ENCODE measurements at places on chromosomes 7 and 10.

- peak; percentile 37 for DNase-seq
Measured at GRCh38 chr10:86523348-86523747, 1.8 kb upstream of the WAPL start.

- DNase-seq: no peak
Measured at GRCh38 chr7:65475734-65476319, 102.2 kb downstream of the ZNF92 start.

DNA sequence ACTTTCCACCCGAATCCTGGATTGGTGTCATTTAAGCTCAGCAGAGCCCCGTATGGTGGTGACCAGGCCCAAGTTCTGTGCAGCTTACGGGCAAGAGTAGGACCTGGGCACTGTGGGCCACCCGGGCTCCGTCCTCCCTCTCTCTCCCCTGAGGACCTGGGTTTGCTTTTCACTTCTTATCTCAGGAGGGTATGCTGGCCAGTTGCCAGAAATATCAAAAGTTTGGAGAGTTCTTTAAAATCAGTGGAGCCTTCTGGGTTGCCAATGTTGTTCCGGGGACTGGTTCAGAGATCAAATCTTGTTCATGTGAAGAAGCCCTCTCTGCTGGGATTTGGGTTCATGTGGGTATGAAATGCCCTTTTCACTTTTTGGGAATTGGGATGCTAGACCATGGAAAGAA, 145.4 kb downstream of the GRK5 start:
- no peak for DNase-seq

GRCh38 chr10:98363220-98363619, 51.8 kb downstream of the PYROXD2 start:
- no peak for DNase-seq

GRCh38 chr10:53700278-53700677, 927.7 kb upstream of the MBL2 start:
- DNase-seq: no peak

GRCh38 chr7:92768501-92769393, 67.6 kb downstream of the CDK6 start:
- DNase-seq: peak; percentile 63

DNA sequence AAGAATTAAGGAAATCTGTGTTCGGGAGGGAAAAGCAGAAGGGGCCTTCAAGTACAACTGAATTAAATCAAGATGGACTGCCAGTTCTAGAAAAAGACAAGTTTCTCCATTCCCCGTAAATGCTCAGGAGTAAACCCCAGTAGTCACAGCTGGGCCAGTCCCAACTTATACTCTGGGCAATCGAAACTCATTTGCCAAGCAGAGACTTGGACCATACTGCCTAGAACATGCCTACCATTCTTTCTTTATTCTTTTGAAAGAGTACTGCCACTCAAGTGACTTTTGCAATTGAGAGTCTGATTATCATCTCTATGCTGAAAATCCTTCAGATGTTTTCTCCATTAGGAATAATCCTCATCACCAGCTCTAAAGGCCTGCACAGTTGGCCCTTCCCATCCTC, 21.4 kb downstream of the RPP30 start:
- no peak for DNase-seq

- no peak for DNase-seq
Measured at GRCh38 chr7:110921595-110922151, 169.3 kb upstream of the LRRN3 start.

DNA sequence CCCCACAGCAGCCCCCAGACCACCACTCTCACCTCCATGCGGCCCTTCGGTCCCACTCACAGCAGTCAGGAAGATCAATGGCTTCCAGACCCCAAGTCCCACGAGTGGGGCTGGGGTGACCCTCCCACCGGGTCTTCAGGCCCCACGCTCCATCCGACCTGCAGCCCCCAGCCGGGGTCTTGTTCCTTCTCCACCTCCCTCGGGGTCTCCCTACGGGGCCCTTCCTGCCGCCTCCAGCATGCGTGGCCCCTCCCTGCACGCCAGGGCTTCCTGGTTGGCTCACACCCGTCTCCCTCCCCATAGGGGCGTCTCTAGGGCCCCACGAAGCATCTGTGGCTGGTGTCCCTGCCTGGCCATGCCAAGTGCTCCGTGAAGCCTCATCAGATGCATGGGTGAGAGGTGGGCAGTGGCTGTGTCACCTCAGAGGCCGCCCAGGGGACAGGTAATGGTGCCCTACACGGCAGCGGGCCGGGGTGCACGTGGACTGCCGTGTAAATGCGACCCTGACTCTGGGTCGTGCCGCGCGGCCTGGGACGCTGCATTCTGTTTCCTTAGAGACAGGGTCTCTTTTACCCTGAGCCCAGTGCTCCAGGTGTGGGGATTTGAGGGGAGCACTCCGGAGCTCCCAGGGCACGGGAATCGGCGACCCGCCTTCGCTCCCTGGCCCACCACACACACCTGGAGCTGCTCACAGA, 19.9 kb downstream of the ADAP1 start:
- no peak for DNase-seq

- DNase-seq: no peak
Measured at GRCh38 chr7:70458745-70459144, 673.2 kb upstream of the GALNT17 start.

DNA sequence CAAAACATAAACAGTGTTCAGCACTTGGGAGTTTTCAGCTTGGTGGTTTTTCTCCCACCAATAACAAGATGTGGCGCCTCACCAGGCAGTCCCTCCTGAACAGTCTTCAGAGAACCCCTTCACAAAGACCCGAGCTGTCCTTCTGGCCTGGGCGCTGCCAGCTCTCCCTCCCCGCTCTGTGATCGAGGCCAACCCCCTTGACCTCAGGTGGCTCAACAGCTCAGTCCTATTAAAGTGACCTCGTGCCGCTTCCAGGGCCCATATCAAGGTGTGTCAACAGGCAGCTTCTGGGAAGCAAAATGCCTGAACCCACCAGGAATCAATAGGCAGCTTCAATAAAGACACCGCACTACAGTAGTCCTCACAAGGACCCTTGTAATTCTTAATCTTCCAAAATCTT, 63.3 kb downstream of the CHST15 start:
- no peak for DNase-seq

DNA sequence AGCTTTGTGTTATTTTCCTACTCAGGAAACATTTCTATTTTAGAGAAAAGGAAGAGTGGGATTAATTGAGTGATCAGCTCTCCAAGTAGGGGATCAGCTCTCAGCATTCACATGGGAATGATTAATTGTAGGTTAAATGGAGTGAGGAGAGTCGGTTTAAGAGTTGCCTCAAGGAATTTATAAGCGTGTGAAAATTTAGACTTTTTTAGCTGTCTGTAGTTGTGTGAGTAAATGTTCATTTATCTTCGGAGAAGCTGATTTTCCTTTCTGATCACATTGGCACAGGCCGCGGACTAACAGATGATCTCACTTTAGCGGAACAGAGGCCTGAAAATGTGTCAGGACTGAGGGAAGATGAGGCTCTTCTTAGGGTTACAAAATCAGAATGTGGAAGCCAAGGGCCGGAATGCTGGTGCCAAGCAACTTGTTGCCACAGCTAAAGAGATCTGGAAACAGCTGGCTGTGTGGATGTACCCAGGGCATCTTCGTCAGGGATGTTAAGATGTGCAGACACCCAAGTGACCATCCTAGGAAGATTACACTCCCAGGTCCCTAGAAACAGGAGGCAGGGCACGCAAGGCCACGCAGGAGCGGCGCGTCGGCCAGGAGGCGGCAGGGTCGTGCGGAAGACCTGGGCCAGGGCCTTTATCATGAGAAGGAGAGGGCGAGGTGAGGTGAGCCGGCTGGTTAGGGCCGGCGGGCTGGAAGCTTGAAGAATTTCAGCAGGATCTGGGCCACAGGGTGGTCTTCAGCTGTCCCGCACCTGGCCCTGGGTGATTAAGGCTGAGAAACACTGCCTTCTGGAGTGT, 35.1 kb upstream of the TTYH3 start:
- DNase-seq: no peak

- no peak for DNase-seq
Measured at GRCh38 chr7:5143106-5143505, 46.9 kb upstream of the WIPI2 start.

- DNase-seq: no peak
Measured at GRCh38 chr10:13223241-13223640, 10.9 kb downstream of the UCMA start.

GRCh38 chr10:72107325-72108003, 19.1 kb upstream of the SPOCK2 start:
- DNase-seq: no peak

- DNase-seq: no peak
Measured at GRCh38 chr7:156795415-156795814, 97.6 kb downstream of the LMBR1 start.

GRCh38 chr7:65239707-65240352, 133.8 kb upstream of the ZNF92 start:
- no peak for DNase-seq

DNA sequence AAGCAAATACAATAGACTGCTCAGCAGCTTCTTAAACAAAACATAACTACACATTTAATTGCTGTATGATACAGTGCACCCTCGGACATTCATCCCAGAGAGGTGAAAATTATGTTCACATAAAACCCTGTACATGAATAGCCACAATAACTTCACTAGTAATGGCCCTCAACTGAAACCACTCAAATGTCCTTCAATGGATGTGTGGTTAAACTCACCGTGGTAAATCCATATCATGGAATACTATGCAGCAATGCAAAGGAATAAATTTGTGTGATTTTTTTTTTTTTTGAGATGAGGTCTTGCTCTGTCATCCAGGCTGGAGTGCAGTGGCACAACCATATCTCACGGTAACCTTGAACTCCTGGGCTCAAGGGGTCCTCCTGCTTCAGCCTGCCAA, 252.7 kb downstream of the TCERG1L start:
- no peak for DNase-seq

DNA sequence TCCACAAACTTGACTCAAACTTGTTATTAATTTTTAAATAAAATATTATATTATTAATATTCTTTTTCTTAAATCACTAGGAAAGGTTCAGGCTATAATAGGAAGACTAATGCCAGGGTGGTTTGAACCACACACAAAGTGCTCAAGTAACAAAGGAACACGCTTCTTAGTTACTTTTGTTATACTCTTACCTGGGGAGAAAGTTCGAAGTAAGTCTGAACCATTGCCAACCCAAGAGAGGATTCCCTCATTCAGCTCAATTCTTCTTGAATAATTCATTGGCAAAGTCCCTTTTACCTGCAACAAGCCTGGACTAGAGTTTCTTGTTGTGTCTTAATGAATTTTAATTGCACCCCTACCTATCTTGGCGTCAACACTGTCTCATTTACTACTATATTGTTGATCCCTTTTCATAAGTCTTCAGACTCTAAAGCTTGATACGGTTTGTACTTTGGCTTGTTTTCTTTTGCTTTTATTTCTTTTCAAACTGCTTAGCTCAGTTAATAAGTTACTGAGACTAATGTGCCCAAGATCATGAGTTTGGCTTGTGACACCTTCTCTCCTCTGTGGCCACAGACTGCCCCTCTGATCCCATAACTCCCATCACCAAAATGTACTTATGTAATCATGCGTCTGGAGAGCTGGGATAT, 10.2 kb upstream of the C10orf67 start:
- DNase-seq: no peak

GRCh38 chr7:150341263-150342120, at the start of gene RARRES2:
Gene RARRES2 (minus strand): TSS chr7:150341629. CDS start chr7:150340609, 1,020 bp downstream.
- no peak for DNase-seq

DNA sequence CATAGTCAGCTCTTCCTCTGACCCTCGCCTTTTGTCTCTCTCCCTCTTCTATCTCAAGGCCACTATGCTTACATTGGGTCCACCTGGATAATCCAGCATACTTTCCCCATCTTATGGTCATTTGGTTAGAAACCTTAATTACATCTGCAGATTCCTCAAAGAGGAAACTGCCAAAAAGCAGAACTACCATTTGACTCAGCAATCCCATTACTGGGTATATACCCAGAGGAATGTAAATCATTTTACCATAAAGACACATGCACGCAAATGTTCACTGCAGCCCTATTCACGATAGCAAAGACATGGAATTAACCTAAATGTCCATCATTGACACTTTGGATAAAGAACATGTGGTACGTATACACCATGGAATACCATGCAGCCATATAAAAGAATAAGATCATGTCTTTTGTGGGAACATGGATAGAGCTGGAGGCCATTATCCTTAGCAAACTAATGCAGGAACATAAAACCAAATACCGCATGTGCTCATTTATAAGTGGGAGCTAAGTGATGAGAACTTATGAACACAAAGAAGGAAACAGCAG, 114.8 kb upstream of the NPY start:
- no peak for DNase-seq

GRCh38 chr10:133096616-133097269, 9.0 kb downstream of the ADGRA1 start:
- DNase-seq: no peak

DNA sequence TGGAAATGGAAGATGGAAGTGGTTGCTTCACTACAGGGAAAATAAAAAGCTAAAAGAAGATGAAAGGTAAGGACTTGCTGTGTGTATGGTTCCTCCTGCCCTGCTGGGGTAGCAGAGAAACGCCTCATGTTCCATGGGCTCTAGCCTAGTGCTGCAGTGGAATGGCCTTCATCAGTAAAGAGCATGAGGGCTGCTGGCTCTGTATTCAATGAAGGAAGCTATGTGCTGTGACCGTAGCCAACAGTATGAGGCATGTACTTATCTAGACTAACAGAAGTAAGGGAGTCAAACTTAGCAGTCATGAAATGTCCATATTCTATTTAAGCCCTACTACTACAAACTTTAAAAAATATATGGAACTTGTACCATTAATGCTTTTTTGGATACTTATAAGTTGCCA, 54.3 kb downstream of the GDI2 start:
- no peak for DNase-seq

- DNase-seq: no peak
Measured at GRCh38 chr7:88664630-88665233, 94.8 kb upstream of the ZNF804B start.

GRCh38 chr7:151207315-151207714, 3.0 kb downstream of the H2BK1 start:
- no peak for DNase-seq

GRCh38 chr10:113094114-113094486, 144.1 kb downstream of the TCF7L2 start:
- no peak for DNase-seq

- no peak for DNase-seq
Measured at GRCh38 chr10:79358811-79359210, 11.5 kb downstream of the PPIF start.

- DNase-seq: no peak
Measured at GRCh38 chr7:51589111-51589510, 272.5 kb upstream of the COBL start.

- DNase-seq: no peak
Measured at GRCh38 chr7:88835147-88835728, 39.7 kb upstream of the TEX47 start.

- DNase-seq: no peak
Measured at GRCh38 chr10:100008142-100008522, 1.6 kb downstream of the DNMBP start.

DNA sequence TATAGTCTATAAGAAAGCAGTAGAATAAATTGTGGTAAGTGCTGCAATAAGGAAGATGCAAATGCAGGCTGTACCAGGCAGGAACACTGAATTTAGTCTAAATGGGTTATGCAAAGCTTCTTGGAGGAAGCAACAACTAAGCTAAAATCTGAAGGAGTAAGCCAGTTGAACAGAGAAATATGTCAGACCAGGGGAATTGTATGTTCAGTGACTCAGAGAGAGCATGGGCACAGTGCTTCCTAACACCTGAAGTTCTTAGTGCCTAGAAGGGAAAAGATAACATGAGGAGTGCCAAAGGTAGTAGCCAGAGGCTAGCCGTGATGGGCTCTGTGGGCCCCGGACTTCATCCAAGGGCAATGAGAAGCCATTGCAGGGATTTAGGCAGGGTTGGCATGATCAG, 204.1 kb upstream of the KMT2E start:
- DNase-seq: no peak
